ENCODE measurements at places on chromosomes 3 and 15.

GRCh38 chr3:23459889-23460546, 256.9 kb downstream of the UBE2E2 start:
- no peak for DNase-seq

DNA sequence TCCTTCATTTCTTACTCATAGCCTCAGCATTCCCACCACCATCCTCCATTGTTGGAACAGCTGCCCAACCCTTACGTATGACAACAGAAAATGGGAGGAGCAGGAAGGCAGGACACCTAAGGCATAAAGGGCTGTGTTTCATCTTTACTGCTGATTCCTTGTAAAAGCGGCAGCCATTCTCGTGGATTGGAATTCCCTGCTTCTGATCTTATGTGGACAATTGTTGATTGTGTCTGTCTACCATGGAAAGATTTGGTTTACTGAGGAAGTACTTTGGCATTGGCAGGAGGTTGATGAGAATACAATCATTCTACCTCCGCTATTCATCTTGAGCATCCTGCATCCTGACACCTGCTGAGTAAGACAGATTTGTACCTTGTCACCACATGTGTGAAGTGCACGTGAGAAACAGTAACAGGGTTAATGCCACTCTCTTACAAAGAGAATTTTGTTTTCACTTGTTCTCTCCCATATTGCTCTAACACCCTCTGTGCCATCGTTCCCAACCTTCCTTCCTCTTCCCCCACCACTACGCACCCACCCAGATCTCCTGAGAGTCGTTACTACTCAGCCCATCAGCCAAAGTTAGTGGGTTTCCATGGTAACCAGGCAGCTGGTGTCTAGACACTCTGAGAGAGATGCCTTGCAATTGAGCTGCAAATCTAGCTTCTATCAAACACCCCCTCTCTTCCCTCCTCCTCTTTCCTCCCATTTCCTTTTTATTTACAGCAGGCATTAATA, 75.7 kb downstream of the GAP43 start:
- no peak for DNase-seq

DNA sequence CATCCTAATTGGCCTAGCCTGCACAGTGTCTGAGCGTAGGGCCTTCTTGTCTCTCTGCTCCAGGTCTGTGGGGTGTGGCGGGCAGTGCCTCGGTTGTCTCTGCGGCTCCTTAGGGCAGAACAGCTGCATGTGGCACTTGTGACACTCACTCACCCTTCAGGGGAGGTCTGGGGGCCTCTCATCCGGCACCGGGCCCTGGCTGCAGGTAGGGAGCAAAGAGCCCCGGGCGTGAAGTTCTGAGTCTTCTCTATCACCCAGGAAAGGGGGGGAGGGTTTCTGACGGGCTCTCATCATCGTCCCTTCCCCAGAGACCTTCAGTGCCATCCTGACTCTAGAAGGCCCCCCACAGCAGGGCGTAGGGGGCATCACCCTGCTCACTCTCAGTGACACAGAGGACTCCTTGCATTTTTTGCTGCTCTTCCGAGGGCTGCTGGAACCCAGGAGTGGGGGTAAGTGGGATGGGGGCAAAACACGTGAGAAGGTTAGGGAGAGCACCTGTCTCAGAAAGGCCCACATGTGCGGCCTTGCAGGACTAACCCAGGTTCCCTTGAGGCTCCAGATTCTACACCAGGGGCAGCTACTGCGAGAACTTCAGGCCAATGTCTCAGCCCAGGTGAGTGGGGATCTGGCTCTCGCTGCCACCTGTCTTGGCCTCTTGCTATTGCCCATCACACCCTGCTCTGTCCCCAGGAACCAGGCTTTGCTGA, 2.6 kb downstream of the CHRD start:
- DNase-seq, result no peak

DNA sequence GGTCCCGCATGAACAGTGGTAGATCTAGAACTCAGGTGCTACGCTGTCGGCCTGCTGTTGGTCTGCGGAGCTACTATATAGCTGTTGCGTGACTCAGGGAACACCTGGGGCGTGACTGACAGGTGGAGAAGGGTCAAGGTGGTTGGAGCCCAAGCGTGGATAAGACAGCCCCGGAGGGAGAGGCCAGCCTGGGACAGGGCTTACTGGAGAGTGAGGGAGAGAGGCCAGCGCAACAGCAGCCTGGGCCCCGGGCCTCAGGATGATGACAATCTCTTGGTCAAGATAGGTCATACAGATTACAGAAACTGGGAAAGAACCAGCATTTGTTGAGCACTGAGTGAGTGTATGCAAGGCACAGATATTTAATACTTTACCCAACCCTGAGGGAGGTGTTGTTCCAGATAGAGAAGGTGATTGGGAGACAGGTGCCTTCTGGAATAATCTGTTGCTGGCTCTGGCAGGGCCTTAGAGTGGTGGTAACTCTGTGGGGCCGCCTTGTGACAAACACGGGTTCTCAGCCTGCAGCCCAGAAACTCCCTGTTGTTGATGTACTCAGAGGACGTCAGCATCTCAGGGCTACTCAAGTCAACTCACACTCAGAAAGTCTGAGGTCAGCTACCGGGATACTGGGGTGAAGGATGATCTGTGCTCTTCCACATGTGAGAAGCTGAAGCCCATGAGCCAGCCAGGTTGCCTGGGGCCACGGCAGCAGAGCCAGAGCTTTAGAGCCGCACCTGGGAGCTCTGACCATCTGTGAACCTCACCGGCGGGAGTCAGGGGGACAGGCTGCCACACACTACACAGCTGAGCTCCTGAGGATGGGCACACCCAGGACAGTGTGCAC, 265.4 kb upstream of the HES1 start:
- DNase-seq, result no peak

GRCh38 chr3:34533451-34533850, 735.0 kb downstream of the PDCD6IP start:
- no peak for DNase-seq

DNA sequence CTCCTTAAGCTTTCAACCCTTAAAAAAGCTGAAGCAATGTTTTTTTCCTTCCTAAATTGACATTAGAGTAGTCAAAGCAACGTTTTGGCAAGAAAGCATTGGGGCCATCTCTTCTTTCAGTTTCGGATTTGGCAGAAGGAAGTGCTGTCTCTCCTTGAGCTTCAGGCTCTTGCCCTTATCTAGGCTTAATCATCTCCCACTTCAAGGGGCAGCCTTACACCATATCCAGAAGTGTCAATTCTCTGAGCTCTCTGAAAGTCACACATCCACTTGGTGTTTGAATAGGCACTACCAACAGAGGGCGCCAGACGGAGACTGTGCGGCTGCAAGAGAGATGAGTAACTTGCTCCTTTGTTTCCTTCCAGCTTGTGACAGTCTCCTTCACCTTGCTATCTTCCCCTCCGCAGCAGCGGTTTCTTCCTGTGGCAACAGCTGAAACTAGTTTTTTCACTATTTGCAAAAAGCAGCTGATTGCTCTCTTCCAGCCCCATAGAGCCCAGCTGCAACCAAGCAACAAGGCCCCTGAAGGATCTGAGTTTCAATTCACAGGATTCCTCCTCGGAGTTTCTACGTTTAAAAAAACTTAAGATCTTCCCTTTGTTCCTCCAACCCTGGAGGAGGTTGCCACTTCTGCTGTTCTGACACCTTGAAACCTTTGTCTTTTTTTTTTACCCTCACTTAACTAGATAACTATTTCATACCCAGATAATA, 147.0 kb upstream of the SLCO3A1 start:
- peak; percentile 86 for DNase-seq

GRCh38 chr3:128195802-128196201, 42.5 kb downstream of the EEFSEC start:
- DNase-seq, result no peak

DNA sequence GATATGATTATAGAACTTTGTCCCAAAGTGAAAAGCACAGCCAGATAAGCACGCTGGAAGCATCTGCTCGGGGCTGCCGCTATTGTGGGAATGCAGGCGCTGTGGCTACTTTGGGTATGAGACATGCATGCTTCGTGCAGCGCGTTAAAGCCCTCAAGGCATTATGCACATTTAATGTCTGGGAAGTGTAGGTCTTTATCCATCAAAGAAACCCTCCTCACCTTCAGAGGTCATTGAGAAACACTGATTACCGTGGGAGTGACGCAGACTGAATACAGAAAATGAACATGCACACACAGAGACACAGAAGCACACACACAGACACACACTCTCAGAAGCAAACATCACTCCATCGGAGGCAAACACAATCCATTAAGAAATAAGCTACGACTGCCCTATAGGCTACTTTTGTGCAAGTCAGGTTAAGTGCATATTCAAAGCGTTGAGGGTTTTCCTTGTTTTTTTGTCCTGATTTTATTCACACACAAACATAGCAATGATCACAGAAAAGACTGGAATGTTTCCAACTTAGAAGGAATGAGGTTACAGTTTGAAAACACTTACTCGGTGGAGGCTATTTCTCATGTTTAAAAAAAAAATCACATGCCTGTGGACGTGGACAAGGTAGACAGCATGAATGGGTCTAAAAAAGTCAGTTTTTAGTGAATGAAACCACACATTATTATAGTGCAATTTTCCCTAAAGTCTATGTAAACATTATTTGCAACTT, 68.5 kb downstream of the PLCH1 start:
- DNase-seq, result no peak

GRCh38 chr15:80058851-80059785, at the start of gene ZFAND6:
ZFAND6 (plus strand) TSS chr15:80059676; CDS start chr15:80120345, 60,669 bp downstream.
- peak; percentile 97 for DNase-seq

DNA sequence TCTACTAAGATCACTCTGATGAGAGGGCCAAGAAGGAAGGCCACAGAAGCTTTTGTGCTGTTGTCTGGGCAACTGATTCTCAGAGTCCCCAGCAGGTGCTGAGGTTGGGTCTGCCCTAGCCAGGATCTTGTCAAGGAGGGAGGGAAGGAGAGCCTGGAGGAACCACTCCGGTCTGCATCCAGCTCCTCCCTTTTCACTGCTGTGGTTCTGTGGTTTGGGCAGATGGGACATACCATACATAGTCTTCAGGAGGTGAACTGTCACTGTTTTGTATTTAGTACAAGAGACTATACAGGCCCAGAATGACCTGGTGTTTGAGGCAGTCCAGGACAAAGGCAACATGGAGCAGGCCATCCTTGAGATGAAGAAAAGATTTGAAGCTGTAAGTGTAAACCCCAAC, 21.9 kb downstream of the C3orf62 start:
- no peak for DNase-seq

DNA sequence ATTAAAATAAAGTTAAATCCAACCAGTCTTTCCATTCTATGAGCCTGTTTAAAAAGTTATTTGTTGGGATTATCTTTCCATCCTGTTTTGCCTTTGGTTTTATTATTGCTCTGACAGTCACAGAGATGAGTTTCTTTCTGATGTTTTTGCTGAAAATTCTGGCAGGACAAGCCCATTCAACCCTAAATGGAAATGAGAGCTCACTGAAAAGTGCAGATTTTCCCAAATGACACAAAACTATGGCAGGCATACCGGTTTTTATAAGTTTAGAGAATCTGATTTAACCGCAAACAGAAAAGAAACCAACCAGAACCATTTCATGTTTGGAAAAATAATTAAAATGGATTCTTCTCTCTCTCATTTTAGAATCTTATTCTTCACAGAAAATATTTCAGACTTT, 238.1 kb upstream of the SGO1 start:
- no peak for DNase-seq

DNA sequence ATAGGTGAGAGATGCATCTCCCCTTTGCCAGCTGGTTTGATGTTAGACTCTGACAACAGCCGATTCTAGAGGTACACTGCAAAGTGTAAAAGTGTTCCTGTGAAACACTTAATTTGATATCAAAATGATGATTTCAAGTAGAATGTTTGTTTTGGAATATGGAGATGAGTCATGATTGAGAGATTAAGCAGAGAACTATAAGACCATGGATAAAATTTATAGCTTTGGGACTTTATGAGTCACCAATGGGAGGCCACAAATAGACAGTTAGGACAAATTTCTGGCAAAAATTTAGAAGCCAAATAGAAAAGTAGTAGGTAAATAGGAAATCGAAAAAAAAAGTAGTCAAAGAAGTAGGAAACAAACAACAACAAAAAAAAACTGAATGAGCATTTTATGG, 672.5 kb downstream of the NSUN3 start:
- no peak for DNase-seq

DNA sequence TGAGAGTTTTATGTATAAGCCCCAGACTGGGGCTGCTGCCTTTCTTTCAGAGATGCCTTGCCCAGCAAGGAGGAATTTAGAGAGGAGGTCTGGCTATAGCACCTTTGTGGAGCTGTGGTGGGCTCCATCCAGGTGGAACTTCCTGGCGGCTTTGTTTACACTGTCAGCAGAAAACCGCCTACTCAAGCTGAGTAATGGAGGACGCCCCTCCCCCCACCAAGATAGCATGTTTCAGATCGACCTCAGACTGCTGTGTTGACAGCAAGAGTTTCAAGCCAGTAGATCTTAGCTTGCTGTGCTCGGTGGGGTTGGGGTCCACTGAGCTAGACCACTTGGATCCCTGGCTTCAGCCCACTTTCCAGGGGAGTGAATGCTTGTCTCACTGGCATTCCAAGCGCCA, 155.6 kb downstream of the STXBP5L start:
- no peak for DNase-seq

DNA sequence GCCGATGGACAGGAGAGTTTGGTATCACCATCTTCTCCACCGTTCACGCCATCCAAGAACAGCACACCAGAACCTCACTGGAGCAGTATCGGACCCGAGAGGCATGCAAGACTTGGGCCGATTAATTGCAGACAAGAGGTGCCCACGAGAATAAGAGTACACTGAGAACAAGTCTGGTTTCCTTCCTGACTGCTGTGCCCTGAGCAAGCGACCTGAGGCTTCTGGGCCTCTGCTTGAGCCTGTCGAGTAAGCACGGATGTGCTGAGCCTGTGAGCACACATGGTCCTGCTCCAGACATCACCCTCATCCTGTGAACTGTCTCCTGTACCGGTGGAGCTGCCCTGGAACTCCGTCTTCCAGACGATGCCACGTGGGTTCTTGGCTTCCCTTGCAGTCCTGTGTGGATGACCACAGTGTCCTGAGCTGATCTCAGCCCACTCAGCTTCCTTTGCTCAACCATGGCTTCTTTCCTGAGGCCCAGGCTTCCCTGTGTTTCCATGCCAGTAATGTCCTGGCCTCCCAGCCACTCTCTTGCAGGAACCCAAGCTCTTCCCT, 34.3 kb upstream of the SNRPA1 start:
- DNase-seq, result no peak

DNA sequence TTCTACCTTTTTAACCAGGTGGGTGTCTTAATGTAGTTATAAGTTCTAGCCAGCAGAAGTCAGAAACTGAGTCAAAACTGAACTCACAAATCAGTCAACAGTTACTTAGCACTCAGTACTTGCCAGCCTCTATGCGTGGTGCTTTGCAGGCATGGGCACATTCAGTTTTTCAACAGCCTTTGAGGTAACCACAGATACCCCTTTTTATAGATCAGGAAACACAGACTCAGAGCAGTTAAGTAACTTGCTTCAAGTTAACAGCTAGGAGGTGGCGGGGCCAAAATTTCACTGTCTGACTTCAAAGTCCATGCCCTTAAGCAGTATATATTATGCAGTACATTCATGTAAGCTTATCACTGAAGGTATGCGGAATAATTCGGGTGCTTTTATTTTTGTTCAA, 139.4 kb downstream of the FHIT start:
- DNase-seq, result no peak

- DNase-seq, result no peak
Observed at GRCh38 chr3:60998858-60999257, 252.4 kb downstream of the FHIT start.
